ENCODE measurements at places on chromosomes 4 and X.
A peak's percentile ranks its signal among the peaks of the same experiment; 100 is the strongest.

DNA sequence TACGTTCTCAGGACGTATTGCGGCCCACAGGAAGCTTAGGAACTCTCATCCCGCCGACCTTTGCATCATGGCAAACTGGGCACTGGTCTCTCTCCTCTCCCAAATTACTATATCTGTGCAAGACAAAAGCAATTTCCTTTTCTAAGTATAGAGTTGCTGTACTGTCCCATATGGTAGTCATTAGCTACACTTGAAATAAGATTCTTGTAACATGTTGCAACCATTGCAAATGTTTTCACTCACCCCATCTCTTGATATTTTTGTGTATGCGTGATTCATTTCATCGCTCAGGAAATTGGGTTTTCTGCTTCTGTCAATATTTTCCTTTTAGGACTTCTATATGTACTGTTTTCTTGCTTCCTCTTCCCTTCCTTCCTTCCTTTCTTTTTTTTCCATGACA, 15.7 kb downstream of the ARMCX6 start:
- H3K27me3 ChIP-seq: no peaks in the 10 kb centered on the region
- no peaks in the 10 kb centered on the region for H3K4me1 ChIP-seq
- no peak overlapping the region for H3K4me3 ChIP-seq
- H3K36me3 ChIP-seq: no peaks in the 10 kb centered on the region

GRCh38 chrX:109735202-109735744, 2.2 kb upstream of the ACSL4 start:
- peak overlapping the region; percentile 93 for H3K27ac ChIP-seq
- no peak for DNase-seq
- no peaks in the 10 kb centered on the region for H3K4me1 ChIP-seq
- H3K36me3 ChIP-seq: no peaks in the 10 kb centered on the region

- no peaks in the 10 kb centered on the region for H3K27me3 ChIP-seq
- no peaks in the 10 kb centered on the region for H3K4me1 ChIP-seq
- no peak for DNase-seq
- no peak overlapping the region for H3K4me3 ChIP-seq
Measured at GRCh38 chr4:185700630-185701029, 111.4 kb downstream of the SORBS2 start.

GRCh38 chr4:3071811-3072210, 2.5 kb downstream of the HTT-AS start:
- no peak for DNase-seq
- H3K27me3 ChIP-seq: no peaks in the 10 kb centered on the region
- no peaks in the 10 kb centered on the region for H3K36me3 ChIP-seq

GRCh38 chrX:78387364-78387763, 60.0 kb upstream of the CYSLTR1 start:
- H3K4me3 ChIP-seq: no peak overlapping the region
- no peaks in the 10 kb centered on the region for H3K27me3 ChIP-seq
- H3K27ac ChIP-seq: no peak overlapping the region

DNA sequence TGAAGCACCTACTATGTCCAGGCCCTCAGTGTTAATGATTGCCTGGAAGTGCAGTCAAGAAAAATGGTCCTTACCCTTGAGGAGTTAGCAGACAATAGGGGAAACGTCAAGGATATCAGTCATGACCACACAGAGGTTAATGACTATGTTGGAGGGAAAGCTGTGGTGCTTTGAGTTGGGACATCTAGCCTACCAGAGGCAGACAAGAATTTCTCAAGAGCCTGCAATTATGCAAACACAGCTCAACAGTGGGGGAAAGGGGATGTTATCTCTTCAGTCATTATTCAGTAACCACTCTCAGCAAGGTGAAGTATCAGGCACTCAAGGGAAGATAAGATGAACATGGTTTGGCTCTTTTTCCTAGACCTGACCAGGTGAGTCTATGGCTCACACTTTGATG, 7.0 kb upstream of the FGFBP1 start:
- H3K27me3 ChIP-seq: no peaks in the 10 kb centered on the region
- H3K27ac ChIP-seq: no peak overlapping the region
- H3K36me3 ChIP-seq: no peaks in the 10 kb centered on the region
- no peak for DNase-seq
- no peaks in the 10 kb centered on the region for H3K4me1 ChIP-seq
- H3K4me3 ChIP-seq: no peak overlapping the region

DNA sequence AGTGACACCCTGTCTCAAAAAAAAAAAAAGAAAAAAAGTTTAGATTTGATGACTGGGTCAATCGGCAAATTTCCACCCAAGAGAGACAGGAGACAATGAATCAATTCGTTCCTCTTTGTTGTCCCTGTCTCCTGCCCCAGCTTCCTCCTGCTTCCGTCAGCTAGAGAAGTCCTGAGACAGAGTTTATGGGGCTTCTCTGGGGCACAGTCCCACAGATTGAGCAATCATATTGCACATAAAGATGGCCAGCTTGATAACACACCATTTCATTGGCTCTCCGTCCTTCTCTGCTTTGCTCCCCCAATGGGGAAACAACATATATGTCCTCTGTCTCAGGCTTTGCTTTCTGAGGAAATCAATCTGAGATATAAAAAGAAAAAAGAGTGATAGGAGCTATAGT, 78.4 kb upstream of the FUNDC1 start:
- DNase-seq: no peak
- H3K4me3 ChIP-seq: no peak overlapping the region
- H3K27ac ChIP-seq: no peak overlapping the region
- no peaks in the 10 kb centered on the region for H3K27me3 ChIP-seq

DNA sequence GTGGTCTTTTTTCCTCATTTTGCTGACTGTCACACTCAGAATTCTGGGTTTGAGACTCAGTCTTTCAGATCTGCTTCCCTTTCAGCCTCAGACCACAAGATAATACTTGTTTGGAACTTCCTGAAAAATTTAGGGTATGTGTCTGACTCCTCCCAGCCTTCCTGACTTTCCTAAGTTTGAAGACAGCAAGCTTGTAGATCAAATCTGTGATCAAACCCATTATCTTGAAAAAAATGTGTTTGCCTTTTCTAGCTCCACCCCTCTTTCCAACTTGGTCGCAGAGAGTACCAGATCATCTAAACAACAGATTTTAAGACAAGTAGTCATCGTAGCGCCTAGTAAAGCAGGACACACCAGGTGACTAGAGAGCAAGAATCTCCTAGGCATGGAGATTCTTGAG, 9.9 kb downstream of the BCAP31 start:
- peaks cover 62% of the 10 kb centered on the region for H3K36me3 ChIP-seq
- H3K27ac ChIP-seq: no peak overlapping the region
- no peak for DNase-seq
- no peak overlapping the region for H3K4me3 ChIP-seq

GRCh38 chrX:76850851-76851250, 423.3 kb downstream of the MAGEE1 start:
- H3K4me1 ChIP-seq: no peaks in the 10 kb centered on the region
- no peak for DNase-seq
- H3K27me3 ChIP-seq: no peaks in the 10 kb centered on the region
- no peaks in the 10 kb centered on the region for H3K36me3 ChIP-seq
- H3K27ac ChIP-seq: no peak overlapping the region
- H3K4me3 ChIP-seq: no peak overlapping the region

DNA sequence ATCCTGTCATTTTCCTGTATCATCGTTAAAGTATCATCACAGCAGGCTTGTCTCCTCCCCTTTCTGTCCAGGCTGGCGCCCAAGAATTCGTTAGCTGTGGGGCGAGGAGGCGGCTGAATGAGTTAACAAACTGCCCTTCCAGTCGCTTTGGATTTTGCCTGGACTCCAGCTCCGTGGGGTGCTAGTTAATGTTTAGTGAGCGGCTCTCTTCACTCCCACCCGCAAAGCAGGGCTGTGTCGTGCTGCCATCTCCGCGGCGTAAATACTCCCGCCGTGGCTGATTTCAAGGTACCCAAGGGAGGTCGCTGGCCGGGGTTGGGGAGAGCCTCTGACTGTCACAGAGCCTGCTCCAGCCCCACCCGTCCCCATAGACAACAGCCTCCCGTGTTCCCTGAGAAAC, 44.9 kb upstream of the SPRY1 start:
- H3K27ac ChIP-seq: no peak overlapping the region
- peak; percentile 42 for DNase-seq
- peaks cover 6% of the 10 kb centered on the region for H3K4me1 ChIP-seq
- H3K27me3 ChIP-seq: no peaks in the 10 kb centered on the region
- no peaks in the 10 kb centered on the region for H3K36me3 ChIP-seq

GRCh38 chr4:58191109-58191508, 1080.9 kb upstream of the IGFBP7 start:
- H3K4me1 ChIP-seq: no peaks in the 10 kb centered on the region
- H3K36me3 ChIP-seq: no peaks in the 10 kb centered on the region

DNA sequence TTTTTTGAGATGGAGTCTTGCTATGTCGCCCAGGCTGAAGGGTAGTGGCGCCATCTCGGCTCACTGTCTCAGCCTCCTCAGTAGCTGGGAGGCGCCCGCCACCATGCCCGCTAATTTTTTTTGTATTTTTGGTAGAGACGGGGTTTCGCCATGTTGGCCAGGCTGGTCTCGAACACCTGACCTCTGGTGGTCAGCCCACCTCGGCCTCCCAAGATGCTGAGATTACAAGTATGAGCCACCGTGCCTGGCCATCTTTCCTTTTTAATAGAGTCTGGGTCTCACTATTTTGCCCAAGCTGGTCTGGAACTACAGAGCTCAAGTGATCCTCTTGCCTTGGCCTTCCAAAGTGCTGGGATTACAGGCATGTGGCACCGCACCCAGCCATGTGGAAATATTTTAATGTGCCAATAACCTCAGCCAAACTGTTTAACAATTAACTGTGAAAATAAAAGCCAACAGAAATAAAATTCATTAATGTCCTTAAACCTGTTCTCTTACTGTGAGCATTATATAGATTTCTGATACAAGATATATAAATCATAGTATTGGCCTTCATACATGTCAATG, 16.3 kb downstream of the PDS5A start:
- no peaks in the 10 kb centered on the region for H3K27me3 ChIP-seq
- peaks cover 11% of the 10 kb centered on the region for H3K4me1 ChIP-seq
- no peak overlapping the region for H3K4me3 ChIP-seq
- no peaks in the 10 kb centered on the region for H3K36me3 ChIP-seq

Data from upper lobe of left lung (tissue), 6 donors.